C1 segment of cervical spinal cord (tissue), 14 donors: ENCODE measurements at places on chromosomes 1 and 21.

- DNase-seq, result no peak
Observed at GRCh38 chr1:11982010-11982392, 1.8 kb downstream of the MFN2 start.

GRCh38 chr1:201715801-201716741 lies 112.9 kb upstream of the IPO9 start:
- DNase-seq, result no peak

DNA sequence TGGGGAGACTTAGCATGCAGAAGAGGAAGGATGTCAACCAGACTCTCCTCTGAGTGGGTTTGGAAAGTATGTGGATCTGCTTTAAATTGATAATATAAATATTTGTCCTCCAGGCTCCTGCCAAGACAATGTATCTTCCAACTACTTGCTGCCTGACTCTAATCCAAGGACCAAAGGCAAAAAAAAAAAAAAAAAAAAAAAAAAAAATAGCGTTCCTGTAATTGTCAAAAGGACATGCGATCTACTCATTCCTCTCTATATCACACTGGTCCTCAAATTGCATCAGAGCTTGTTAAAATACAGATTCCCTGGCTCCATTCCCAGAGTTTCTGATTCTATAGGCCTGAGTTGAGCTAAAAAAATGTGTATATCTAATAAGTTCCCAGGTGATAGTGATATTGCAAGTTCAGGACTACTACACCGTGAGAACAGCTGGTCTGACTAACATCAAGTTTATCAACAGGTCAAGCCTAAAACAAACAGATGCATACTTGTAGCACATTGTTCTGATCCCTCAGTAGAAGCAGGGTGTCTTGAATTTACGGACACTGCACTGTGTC lies 141.3 kb downstream of the TNR start:
- no peak for DNase-seq

GRCh38 chr21:41746744-41747006 lies 20.2 kb downstream of the RIPK4 start:
- DNase-seq, result no peak

DNA sequence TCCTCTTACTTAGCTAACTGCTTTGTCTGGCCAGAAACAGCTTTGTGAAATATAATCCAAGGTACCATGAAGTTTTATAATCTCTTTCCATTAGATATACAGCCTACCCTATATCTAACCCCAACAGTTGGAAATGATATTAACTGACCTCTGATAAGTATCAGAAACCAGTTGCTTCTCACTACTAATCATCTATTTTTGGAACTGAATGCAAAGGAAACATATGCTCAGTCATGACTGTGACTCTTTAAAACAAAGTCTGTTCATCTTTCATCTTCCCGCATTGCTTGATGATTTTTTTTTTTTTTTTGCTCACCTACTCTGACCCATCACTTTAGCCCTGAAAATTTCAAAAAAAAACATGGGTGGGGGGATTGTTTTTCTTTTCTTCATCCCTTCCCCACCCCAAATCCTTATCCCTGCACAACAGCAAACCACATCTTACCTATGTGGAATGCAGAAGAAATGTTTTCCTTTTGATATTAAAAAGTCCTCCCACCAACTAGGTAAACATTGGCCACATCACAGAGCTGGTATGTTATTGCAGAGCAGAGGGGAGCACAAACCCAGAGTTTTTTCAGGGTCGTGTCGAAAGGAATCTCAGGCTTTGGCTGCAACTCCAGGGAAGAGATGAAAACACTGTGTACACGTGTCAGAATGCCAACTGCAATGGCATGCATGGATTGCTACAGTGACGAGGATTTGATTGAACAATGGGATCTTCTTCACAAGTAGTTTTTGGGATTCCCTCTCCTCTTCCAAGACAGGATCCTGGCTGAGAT lies 137.3 kb downstream of the SLC30A10 start:
- DNase-seq, result no peak

DNA sequence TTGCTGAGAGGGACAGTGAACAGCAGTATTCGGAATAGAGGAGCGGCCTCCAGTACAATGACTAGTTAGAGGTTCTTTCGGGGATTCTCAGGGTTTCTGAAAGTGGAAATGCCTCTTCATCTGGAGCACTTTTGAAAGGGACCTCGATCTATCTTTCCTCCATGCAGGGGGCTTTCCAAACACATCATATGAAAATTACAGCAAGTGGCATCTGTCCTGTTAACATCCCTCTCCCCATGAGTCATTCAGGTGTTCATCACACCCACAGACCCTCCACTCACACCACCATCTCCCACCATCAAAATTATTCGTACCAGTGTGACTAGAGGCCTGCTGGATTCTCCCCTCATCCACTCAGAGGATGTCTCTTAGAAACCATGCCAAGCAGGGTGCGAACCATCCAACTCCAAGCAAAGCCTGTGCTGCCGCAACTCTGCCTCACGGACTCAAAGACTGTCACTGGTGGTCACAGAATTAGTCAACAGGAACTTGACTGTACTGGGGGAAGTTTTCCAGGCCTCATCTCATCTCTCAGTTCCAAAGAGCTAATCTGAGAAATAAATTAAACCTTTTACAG lies 211.1 kb downstream of the MRPL39 start:
- no peak for DNase-seq

DNA sequence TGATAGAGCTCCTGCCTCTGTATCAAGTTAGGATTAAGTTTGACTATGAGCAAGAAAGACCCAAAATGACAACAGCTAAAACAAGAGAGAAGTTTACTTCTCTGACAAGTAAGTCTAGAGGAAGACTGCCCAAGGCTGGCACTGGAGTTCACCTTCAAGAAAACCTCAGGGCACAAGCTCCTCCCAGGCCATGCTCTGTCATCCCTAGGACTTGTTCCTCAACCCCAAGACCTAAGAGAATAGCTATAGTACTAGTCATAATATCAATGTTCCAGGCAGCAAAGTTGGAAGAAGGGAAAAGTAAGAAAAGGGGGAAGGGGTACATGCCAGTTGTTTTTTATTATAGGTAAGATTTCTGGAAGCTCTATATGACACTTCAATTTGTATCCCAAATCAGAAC lies 26.4 kb upstream of the DARS2 start:
- DNase-seq, result no peak

- DNase-seq, result no peak
Observed at GRCh38 chr1:226610671-226611070, 62.1 kb downstream of the STUM start.

- no peak for DNase-seq
Observed at GRCh38 chr1:28306301-28306949, 22.4 kb upstream of the MED18 start.

GRCh38 chr1:187203257-187203656 lies 374.5 kb downstream of the PLA2G4A start:
- no peak for DNase-seq

- no peak for DNase-seq
Observed at GRCh38 chr1:119687434-119688079, 24.2 kb upstream of the PHGDH start.

DNA sequence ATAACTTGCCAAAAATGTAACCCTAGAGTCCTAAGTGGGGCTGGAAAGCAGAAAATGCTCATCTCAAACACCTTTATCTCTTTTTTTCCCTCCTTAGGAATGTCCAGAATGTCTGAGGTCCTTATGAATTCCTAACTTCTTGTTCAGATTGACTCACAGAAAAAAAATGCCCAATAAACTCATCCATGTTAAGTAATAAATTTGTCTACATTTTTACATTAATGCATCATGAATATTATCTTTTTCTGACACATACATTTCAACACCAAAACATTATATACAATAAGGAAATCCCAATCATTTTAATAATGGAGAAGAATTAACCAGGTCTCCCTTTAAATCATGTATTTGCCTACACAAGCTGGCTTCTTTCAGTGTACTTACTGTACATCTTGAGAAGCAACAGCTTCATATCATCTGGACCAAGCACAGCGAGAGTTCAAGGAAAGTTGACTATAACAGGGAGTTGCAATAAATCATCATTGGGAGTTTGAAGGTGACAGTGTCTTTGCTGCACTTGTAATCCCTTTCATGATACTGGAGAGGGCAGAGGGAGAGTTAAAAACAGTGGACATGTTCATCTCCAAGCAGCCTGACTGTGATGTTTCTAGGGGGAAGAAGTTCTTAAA lies 565.2 kb downstream of the LTN1 start:
- no peak for DNase-seq

GRCh38 chr1:230517786-230518185 lies 91.7 kb upstream of the PGBD5 start:
- no peak for DNase-seq

DNA sequence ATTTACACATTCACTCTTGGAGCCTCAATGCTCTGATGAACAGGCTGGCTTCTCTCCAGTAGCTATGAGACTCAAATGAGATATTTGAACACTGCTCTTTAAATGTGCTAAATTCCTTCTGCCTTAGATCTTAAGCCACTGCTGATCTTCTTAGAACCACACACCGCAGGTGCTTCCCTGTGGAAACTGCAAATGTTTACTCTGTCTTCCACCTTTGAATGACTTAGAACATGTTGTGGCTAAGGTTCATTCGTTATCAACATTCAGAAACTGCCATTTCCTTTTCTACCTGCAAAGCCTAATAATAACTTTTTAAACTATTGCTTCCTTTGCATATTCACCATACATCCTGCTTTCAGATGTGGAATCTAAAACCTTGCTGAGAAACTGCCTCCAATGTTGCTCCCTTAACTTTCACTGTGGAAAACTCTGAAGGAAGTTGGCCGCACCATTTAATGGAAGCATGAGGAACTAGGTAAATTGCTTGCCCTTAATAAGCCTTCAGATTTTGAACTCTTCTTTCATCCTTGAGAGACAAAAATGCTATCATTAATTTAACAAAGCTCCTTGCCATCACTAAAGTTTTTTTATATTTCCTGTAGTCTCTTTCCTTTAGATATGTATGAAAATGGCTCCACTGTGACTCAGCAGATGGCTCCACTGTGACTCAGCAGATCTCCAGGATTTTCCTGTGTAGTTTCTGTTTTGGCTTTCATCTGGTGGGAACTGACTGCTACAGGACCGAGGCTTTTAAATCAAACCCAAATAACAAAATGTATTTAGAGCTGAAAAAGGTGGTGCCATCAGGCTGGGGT lies 143.8 kb downstream of the TNFSF18 start:
- no peak for DNase-seq

DNA sequence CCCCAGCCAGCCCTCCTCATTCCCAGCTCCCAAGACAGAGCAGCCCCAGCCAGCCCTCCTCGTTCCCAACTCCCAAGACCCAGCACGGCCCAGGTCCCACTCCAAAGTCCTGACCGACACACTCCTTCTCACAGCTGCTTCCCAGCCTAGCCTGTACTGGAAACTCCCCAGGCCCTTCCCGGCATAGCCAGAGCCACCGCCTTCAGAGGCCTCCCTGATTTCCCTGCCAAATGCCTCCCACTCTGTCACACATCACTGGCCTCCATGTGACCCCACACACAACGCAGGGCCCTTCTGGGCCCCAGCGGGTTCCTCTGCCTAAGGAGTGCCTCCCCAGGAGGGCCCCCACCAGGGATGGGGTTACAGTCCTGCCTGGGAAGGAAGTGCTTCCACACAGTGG lies 2.8 kb downstream of the UBE2J2 start:
- no peak for DNase-seq

DNA sequence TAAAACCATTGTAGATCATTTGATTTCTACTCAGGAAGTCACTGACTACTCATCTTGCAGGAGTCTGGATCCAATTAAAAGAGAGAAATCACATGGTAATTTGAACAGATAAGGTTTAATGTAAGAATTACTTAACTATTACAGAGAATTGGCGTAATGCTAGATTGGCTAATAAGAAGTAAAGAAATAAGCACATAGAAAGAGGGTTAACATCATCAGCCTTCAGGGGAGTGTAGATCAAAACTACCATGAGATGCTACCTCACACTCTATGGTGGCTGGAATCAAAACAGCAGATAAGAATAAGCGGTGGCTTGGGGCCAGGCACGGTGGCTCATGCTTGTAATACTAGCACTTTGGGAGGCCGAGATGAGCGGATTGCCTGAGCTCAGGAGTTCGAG lies 11.7 kb downstream of the ST3GAL3 start:
- DNase-seq, result no peak

- DNase-seq, result no peak
Observed at GRCh38 chr1:81432059-81432458, 368.7 kb upstream of the ADGRL2 start.

DNA sequence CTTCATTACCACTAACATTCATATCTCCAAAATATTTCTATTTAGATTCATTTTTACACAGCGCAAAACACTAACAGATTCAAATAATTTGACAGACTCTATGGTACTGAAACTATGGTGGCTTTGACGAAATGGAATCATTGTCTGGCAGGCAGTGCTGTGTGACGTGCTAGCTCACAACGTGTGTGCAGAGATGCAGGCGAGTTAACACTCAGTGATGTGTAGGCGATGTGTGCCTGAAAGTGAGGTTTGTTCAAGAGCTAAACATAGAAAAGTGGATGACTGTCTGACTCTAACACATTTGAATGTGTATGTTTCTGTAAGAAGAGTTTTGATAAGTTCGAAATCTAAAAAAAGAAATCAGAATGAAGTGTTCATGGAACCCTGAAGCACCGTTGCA lies 97.7 kb downstream of the RYR2 start:
- DNase-seq, result no peak

GRCh38 chr1:82455342-82455741 lies 654.6 kb downstream of the ADGRL2 start:
- no peak for DNase-seq

DNA sequence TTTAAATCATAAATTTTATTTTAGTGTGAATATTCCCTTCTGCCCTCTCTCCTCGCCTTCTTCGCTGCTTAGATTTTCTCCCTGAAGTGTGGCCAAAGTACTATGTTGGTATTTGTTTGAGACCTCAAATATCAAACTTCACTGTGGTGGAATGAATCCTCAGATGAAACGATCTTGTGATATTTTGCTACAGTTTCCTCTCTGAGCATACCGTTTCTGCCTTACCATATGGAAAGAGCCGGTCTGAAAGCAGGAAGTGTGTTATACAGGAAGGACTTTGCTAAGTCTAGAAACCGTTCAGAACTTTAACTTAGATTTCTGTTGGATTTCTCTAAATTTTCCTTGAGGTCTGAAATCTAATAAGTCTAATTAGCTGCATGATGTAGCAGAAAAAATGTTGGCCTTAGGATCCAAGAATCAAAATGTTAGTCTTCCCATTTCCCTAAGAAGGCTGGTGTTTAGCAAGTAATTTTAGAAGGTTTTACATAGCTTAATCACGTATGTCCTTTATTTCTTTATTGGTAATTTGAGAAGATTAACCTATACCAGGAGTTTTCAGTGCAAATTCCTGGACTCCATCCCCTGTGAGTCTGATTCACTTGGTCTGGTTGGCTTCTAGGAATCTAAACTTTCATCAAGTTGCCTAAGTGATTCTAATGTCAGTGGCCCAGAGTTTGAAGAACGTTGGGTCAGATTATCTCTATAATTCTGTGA lies 30.7 kb downstream of the SDCCAG8 start:
- no peak for DNase-seq

GRCh38 chr21:37028570-37028969 lies 22.1 kb downstream of the RIPPLY3 start:
- DNase-seq, result no peak

GRCh38 chr1:74324684-74325448 lies 89.7 kb downstream of the TNNI3K start:
- no peak for DNase-seq

DNA sequence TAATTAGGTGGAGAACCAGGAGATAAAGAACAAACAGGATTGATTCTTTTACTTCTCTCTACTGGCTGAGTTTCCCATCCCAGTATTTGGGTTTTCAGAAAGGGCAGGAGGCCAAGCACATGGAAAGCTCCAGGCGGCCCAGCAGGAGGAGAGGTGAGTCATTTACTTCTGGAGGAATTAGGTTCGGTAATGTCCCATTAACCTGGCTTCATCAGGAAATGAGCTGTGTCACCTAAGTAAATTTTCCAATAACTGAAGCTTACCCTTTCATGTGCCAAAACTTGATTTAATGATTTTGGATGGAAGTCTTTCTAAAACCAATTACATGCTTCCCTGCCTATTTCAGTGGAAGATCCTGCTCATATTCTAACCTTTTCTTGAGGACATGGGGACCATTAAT lies 257.6 kb upstream of the USP24 start:
- no peak for DNase-seq
